ENCODE measurements at places on chromosomes 12 and 14. TPM values are rescaled to one million over a fixed set of nuclear protein-coding genes. Genes with fewer than 3 reads are reported as not detected.

ALX1 gene
- total RNA-seq = not detected

KERA gene
- total RNA-seq = not detected

MIPOL1 gene
- total RNA-seq = 6.7 TPM

BRMS1L gene
- total RNA-seq = 5.2 TPM

TAS2R13 gene
- 0.29 TPM for total RNA-seq

TEX52 gene
- not detected for total RNA-seq

MYF5 gene
- total RNA-seq = not detected
